T-helper 22 cell (primary cell): ENCODE measurements at places on chromosomes 12 and 14.

GRCh38 chr14:105739331-105740102 is 213.1 kb downstream of the TMEM121 start:
- DNase-seq, result no peak

DNA sequence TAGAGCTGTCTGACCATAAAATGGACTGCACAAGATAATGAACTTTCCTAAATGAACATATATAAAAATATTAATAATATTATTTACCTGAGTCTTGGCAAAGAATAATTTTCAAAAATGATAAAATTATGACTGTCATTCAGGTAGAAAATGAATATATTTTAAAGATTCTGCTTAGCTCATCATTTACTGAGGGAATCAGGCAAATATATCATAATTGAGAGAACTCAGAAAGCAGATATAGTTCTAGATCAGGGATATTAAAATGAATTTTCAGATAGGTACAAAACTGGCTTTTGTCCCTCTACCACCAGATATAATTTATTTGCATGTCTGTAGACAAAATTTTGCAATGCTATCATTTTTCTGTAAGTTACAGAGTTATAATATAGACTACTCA is 86.1 kb upstream of the CPM start:
- no peak for DNase-seq

- no peak for DNase-seq
Measured at GRCh38 chr12:108858311-108859074, 1.1 kb upstream of the SSH1 start.

DNA sequence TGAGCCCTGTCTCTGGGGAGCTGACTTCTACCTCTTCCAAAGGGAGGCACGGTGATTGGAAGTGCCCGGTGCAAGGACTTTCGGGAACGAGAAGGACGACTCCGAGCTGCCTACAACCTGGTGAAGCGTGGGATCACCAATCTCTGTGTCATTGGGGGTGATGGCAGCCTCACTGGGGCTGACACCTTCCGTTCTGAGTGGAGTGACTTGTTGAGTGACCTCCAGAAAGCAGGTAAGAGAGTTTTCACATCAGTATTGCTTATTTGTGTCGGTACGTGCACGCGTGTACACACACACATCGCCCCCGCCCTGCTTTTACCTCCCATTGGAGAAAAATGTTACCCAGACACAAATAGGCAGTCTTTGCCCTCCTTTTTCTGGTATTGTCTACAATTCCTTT is 13.7 kb downstream of the PFKM start:
- no peak for DNase-seq

DNA sequence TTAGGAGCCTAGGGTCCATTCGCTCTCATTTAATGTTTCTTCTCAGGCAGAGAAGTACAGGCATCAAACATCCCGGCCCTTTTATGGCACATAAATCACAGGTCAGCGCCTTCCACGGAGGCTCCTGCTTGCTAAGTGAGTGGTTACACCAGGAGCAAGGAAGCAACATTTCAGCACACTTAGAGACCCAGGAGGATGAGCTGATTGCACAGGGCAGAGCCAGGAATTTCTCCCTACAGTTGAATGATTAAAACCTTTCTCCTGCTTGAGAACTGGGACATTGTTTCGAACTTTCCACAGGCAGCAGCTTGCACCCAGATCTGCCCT is 233.4 kb downstream of the SPTSSA start:
- no peak for DNase-seq

DNA sequence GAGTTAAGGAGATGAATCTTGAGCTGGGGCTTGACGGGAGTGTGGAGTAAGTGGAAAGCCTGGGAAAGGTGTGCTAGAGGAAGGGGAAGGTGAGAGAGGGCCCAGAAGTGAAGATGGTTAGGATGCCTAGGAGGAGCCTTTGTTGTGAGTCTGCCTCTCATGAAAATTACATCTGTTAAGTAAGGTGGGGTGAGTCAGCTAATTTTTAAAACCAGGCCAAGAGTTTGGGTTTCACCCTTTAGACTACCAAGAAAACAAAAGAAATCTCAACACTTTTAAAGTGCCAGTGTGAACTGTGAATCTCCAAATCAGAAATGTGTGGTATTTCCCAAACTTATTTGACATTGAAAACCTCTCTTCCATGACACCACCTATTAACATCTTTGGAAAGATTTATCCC is 185.2 kb downstream of the CRADD start:
- no peak for DNase-seq

DNA sequence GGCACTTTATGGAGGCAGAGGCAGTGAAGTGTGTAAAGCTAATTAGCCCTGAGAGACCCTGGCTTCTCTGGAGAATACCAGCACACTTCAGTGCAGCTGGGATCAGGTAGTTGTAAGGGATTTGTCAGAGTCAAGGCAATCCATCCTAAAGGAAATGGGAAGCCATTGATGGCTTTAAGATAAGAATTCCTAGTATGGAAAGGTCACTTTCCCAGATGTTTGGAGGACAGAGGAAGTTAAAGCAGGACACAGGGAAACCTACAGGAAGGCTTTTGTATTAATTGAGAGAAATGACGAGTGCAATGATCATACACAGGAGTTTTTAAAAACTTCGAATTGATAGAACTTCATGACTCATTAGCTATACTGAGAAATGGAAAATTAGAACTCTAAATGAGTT is 254.4 kb downstream of the SLC16A7 start:
- DNase-seq, result no peak

DNA sequence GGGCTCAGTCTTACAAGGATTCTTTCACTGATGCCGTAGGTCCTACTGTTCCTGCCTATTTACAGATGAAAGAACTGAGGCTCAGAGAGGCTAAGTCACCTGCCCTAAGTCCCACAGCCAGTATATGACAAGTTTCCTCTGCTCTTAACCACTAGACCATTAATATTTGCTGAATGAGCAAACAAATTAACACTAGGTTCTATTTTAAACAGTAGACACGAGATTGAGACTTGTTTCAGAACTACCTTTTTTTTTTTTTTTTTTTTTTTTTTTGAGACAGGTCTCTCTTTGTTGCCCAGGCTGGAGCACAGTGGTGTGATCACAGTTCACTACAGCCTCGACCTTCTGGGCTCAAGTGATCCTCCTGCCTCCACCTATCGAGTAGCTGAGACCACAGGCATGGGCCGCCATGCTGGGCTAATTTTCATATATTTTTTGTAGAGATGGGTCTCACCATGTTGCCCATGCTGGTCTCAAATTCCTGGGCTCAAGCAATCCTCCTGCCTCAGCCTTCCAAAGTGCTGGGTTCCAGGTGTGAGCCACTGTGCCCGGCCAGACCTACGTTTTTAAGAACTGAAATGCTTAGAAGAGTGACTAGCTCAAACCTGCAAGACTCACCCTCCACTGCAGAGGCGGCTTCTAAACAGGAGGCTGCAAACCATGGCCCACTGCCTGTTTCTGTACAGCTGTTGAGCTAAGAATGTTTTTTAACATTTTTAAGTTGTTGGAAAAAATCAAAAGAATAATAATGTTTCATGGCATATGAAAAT is 12.9 kb downstream of the SYNE3 start:
- no peak for DNase-seq

- DNase-seq, result no peak
Measured at GRCh38 chr14:62558451-62558850, 486.8 kb downstream of the KCNH5 start.

DNA sequence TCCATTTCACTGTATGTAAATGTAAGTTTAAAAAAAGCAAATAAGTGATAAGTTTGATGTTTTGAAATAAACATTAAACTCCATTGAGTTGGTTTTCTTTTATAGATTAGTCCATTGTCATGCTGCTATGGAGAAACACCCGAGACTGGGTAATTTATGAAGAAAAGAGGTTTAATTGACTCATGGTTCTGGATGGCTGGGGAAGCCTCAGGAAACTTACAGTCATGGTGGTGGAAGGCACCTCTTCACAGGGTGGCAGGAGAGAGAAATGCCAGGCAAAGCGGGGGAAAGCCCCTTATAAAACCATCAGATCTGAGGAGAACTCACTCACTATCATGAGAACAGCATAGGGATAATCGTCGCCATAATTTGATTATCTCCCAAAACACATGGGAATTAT is 48.4 kb upstream of the OXA1L start:
- DNase-seq, result no peak

DNA sequence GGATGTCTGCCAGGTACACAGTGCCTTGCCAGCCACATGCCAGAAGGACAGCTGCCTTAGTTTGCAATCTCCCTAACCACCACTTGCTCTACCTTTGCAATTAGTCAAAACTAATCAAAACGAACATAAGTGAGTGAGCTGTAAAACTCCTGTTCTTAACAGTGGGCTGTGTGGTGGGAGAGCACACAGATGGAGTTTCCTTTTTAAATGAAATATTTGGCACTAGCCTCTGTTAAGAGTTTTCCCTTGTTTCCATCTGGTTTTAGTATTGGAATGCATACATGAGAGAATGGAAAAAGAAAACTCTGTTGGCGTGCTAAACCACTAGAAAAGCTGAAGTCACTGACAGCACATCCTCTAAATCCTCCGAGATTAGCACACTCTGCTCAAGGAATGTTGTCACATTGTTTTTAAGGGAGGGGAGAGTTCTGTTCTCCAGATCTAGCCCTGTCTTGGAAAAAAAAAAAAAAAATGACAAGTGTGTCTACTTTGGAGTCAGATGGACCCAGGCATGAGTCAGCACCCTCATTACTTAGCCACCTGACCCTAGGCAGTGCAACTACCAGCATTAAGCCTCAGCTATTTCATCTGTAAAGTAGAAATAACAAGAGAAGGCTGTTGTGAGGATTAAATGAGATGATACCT is 83.9 kb downstream of the STXBP6 start:
- no peak for DNase-seq

DNA sequence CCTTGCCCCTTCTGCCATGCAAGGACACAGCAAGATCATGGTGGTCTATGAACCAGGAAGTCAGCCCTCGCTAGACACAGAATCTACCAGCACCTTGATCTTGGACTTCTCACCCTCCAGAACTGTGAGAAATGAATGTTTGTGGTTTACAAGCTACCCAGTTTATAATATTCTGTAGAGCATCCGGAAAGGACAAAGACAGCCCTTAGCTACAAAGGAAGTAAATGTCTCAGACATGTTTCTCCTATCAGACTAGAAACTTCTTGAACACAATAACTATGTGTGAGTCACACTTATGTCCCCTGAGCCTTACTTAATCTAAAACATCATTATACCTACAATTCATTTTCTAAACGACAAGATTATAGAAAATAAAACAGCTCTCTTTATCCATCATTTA is 176.7 kb downstream of the KLHL28 start:
- DNase-seq, result no peak

- no peak for DNase-seq
Measured at GRCh38 chr14:100980823-100981222, 77.3 kb upstream of the RTL1 start.

DNA sequence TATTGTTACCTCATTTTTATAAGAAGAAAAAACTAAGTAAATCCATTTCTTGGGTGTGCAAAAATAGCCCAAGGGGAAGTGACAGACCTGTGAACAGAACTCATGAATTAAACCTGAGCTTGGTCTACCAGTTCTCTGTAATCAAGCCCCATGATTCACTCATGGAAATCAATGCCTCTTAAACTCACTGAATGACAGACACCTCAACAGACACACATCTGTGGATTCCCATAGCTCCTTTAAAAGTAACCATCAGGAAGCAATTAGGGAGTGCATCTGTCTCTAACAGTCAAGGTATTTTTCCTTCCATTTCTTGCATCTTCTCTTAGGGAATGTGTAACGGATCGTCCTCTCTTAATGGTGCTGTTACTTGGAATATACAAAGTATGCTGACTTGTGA is 215.0 kb upstream of the EEA1 start:
- no peak for DNase-seq

DNA sequence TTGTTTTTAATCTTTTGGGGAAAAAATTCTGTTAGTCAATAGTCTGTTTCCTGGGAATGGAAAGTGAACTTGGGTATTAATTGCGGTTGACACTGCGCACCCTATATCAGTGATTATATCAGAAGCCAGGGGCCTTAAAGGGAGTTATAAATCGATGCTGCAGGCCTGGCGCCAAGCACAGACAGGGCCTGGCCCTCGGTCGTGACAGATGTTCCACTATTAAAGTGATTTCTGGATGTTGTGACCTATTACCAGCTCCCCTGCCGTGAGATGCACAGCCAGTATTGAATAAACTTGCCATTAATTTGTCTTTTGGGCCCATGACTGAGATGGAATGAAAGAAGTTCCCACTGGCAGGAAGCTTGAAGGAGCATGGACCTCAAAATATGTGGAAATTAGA is 45.1 kb upstream of the KITLG start:
- no peak for DNase-seq

- no peak for DNase-seq
Measured at GRCh38 chr12:110637869-110638441, 24.0 kb downstream of the TCTN1 start.

GRCh38 chr12:119229837-119230236 is 51.1 kb downstream of the HSPB8 start:
- no peak for DNase-seq

GRCh38 chr12:124392271-124392666 is 97.4 kb downstream of the RFLNA start:
- DNase-seq, result no peak
